ENCODE measurements at places on chromosomes 6 and 20.
A peak's percentile ranks its signal among the peaks of the same experiment; 100 is the strongest.

DNA sequence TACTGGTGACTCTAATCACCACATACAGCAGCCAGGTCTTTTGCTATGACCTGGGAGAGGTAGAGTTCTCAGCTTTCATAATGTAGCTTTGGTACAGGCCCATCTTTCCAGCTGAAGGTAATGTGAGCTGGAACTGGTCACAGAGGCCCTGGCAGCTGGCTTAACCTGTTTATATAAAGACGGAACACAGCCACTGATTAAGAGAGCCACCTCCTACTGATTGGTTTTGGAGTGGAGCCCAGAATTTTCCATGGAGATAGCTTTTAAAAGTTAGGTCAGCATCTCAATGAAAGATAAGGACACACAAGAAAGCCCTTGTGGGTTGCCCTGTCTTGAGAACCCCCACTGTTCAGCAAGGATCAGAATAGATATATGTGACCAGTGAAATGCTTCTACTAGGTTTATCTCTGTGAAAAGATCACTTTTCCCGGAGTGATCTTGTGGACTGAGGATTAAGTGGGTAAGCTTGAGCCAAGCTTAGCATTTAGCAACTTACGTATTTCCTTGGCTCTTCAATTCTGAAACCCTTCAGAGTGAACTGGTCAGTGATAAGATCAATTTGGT is 213.7 kb upstream of the CITED2 start:
- DNase-seq, result peak; percentile 39

DNA sequence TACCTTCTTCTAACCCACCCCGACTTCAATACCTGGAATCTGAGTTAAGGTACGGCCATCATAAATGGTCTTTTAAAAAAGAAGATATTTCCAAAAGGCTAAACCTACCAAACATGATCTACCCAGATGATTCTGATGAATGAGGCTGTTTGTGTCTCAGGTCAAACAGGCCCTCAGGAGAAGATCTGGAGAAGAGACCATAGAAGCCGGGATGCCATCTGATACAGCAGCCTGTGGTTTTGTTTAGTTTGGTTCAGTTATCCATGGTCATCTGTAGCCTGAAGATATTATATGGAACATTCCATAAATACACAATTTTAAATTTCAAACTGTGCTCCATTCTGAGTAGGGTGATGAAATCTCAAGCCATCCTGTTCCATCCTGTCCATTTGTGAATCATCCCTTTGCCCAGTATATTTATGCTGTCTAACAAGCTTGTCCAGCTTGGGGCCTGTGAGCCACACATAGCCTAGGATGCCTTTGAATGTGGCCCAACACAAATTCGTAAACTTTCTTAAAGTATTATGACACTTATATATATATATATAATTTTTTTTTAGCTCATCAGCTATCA is 4.0 kb upstream of the CAP2 start:
- DNase-seq, result no peak

GRCh38 chr6:14126191-14126590 is 8.6 kb downstream of the CD83 start:
- no peak for DNase-seq

- DNase-seq, result no peak
Observed at GRCh38 chr20:34553366-34553867, 5.1 kb upstream of the MAP1LC3A start.

DNA sequence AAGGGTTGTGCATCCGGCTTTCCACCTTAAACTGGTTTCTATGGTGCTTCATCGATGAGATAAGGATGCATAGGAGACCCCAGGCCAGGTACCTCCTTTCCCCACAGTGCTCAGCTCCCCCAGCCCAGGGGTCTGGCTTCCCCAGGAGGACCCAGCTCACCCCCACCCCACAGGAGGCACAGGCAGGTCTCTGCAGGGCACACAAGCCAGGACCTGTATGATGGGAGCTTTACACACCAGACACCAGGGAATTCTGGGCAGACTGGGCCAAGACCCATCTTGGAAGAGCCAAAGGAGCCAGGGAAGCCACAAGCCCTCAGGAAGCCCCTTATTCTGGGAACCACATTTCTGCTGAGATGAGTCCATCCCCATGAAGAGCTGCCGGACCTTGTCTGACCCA is 29.6 kb downstream of the UBD start:
- no peak for DNase-seq

GRCh38 chr20:47348539-47349142 is 7.9 kb downstream of the ZMYND8 start:
- no peak for DNase-seq

GRCh38 chr20:957544-957943 is 41.4 kb upstream of the ANGPT4 start:
- no peak for DNase-seq

GRCh38 chr6:111276335-111276734 is 189.0 kb downstream of the SLC16A10 start:
- no peak for DNase-seq

GRCh38 chr20:40654876-40655275 is 34.2 kb downstream of the MAFB start:
- DNase-seq, result no peak

- no peak for DNase-seq
Observed at GRCh38 chr6:67897998-67898607, 737.0 kb upstream of the ADGRB3 start.

- DNase-seq, result no peak
Observed at GRCh38 chr20:45399018-45399417, 9.1 kb upstream of the DBNDD2 start.

GRCh38 chr20:24523661-24524060 is 54.2 kb downstream of the SYNDIG1 start:
- no peak for DNase-seq

GRCh38 chr6:31010393-31011060 is at the start of gene MUC22:
Gene MUC22, plus strand, starts transcription at chr6:31010474. Its CDS starts 233 bp downstream, at chr6:31010707.
- DNase-seq, result no peak

DNA sequence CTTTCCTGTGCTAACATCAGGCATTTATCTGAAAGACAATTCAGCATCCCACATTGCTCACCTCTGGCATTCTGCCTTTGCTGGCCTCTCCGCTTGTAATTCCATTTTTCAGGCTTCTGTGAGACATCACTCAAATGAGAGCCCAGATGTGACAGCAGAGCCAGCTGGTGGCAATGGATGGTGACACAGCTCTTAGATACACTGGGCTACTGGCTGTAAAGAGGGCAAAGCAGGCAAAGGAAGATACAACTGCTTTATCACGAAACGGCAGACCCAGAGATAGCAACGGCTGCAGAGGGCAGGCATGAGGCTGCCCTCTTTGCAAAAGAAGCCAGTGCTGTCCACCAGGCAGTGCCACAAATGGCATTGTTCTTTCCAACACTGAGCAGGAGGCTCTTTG is 329.8 kb downstream of the KIF16B start:
- DNase-seq, result no peak

GRCh38 chr6:35541836-35542235 is 29.1 kb upstream of the TULP1 start:
- DNase-seq, result no peak

GRCh38 chr6:158194487-158195280 is 26.5 kb downstream of the GTF2H5 start:
- DNase-seq, result no peak

- no peak for DNase-seq
Observed at GRCh38 chr6:105817961-105818360, 268.2 kb upstream of the PRDM1 start.

- DNase-seq, result no peak
Observed at GRCh38 chr6:27553123-27553904, 80.4 kb upstream of the ZNF184 start.

GRCh38 chr20:57587278-57587988 is 26.5 kb downstream of the PCK1 start:
- no peak for DNase-seq

DNA sequence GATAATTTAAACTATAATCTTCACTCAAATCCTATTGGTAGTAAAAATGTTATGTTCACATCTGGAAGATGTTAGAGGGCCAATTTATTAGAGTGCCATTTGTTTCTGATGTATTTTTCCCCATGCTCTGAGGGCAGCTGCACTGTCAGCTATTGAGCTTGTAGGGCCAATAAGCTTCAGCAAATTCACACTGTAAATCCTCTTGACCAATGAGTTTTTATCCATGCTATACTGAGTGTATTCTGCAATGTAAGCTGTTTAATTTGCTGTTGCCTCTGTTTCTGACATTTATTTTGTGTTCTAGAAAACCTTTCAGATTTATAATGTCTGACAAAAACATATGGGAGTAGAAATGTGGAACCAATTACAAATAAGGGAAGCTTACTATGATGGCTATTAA is 62.6 kb downstream of the OGFRL1 start:
- DNase-seq, result no peak

- DNase-seq, result no peak
Observed at GRCh38 chr20:40942775-40943174, 85.8 kb upstream of the TOP1 start.

- peak; percentile 76 for DNase-seq
Observed at GRCh38 chr6:99868074-99868702, 125.8 kb downstream of the MCHR2 start.

- DNase-seq, result no peak
Observed at GRCh38 chr6:159098636-159099106, 53.9 kb upstream of the TAGAP start.

DNA sequence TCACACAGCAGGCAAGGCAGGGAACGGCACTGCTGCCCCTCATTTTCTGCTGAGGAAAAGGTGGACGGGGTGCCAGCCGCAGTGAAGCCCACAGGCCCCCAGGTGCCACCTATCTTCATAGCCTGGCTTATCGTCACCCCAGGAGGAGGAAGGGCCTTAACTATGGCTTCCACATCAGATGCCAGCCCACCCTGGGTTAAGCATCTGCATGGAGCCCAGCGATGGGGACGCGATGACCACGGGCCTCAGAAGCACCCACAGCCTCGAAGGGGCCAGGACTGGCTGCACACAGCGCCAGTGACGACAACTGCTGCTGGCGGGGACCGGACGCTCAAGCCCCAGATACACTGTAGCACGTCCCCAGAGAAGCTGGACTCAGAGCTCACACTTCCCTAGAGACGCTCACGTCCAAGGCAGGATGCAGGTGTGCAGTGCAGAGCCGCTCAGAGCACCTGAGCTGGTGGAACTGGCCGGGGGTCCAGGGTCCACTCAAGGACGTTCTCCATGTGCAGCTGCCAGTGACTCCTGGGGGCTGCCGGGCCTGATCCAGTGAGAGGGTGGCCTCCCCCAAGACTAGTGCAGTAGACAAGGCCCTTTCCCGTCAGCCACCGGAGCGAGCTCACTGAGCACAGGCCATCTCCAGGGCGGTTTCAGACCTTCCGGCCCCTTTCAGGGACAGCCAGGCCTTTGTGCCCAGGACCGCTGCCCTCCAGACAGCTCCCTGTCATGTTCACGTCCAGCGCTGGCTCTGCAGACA is 83.0 kb downstream of the YTHDF1 start:
- DNase-seq, result no peak

DNA sequence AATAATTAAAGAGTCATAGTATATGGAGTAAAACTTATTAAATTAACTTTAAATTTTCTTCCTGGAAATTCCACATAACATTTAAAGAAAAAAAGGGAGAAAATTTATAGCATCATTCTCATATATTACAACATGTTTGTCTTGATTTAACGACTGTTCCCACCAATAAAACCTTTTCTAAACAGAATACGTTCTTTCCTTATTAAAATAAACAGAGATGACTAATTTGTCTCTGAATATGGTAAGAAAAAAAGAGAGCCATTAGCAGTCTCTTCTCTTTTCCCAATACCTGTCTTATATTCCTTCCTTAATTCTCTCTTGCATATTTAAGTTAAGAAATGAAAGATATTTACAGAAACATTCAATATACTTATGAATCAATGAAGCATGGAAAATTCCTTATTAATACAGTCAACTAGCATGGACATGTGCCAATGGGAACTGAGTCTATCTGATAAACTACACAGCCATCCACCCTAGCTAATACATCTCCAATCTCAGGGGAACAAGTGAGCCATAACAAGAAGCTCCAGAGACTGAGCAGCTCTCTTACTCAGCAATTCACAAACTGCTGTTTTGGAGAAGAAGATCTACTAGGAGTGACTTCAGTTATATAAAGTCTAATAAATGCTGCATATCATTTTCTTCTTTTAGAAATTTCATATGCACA is 347.1 kb upstream of the MANEA start:
- DNase-seq, result peak; percentile 7

GRCh38 chr6:37323580-37323979 is 30.2 kb upstream of the RNF8 start:
- DNase-seq, result no peak

GRCh38 chr6:141526985-141527384 is 605.7 kb upstream of the GJE1 start:
- no peak for DNase-seq

- no peak for DNase-seq
Observed at GRCh38 chr6:42314571-42315258, 97.1 kb upstream of the MRPS10 start.

GRCh38 chr6:82862543-82862942 is 203.1 kb downstream of the UBE3D start:
- DNase-seq, result no peak

DNA sequence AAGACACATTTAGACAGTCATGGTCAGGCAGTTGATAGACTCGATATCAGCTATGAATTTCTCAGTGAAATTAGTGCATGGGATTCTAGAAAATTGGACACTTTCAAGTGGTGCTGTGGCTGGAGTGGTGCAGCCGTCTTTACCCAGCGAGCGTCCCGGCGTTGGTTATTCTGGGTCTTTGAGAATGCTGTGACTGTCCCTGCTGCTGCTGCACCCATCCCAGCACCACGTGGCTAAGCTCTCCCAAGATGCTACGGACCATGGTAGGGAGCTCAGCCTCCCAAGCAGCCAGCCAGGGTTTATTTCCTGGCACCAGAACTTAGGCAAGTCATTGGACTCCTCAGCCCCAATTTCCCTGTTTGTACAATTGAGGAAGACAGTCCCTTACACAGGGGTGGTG is 147.2 kb upstream of the RPS6KA2 start:
- no peak for DNase-seq

DNA sequence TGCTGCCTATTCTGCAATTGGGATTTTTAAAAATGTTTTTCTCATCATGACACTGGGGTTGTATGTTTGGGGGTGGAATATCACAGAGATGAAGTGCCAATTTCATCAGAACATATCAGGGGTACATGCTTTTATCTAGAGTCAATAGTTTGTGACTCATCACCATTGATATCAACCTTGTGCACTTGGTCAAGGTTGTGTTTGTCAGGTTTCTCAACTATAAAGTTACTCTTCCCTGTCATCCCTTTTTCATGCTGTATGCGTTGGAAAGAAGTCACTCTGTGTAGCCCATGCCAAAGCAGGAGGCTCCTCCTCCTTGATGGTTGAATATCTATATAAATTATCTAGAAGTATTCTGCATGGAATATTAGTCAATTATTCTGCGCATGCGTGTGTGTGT is 145.4 kb upstream of the TSHZ2 start:
- no peak for DNase-seq

DNA sequence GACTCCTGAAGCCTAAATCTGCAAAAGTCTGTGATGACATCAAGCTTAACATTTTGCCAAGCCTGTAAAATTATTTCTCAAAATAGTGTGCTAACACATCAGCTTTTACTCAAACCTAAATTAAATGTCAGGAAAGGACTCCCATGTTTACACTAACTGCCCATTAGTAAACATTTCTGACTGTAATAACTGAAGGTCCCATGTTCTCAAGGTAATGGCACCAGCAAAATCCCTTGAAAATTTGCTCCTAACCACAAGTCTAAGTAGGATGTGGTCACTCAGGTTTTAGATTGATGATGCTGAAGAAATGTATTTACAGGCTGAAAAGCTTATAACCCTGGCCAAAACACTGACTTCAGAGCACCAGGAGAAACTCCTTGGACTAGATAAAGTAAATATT is 33.0 kb downstream of the BACH2 start:
- DNase-seq, result no peak

All from NCI-H1436 (cell line).